ENCODE measurements at places on chromosomes 1 and 21.

- peak; percentile 92 for DNase-seq
Measured at GRCh38 chr1:181033799-181034451, at the start of gene MR1. Gene MR1 (plus strand): TSS chr1:181033983. CDS start chr1:181034008, 25 bp downstream.

DNA sequence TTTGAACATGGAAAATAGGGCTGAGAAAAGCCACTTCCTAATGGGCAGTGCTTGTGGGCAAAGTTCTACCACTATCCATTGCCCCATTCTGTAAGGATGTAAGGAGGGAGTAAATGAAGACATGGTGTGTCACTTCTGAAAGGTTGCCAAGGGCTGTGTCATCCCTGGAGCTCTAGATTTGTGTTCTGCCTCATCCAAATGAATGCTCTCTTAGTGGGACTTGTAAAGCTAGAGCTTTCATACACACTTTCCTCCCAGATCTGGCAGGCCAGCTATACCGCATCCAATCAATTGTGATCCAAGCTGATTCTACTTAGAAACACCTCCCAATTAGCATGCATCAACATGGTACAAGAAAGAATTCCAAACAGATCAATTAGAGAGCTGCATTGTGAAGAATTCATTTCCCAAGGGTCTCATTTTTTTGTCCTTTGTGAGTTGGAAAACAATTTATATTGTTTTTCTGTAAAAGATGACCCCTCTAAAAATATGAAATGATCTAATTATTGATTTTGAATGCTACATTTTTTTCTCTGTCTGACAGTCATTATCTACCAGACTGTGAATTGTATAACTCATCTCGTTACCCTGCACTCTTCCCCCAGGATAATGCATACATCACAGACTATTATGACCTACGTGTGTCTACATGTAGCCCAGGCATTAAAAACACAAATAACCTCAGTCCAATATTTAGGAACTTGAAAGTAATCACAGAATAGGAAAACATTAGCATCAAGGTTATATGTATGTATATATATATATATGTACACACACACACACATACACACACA is 117.1 kb upstream of the DUSP10 start:
- no peak for DNase-seq

GRCh38 chr1:13828454-13829151 is 128.6 kb downstream of the PRDM2 start:
- DNase-seq, result no peak

DNA sequence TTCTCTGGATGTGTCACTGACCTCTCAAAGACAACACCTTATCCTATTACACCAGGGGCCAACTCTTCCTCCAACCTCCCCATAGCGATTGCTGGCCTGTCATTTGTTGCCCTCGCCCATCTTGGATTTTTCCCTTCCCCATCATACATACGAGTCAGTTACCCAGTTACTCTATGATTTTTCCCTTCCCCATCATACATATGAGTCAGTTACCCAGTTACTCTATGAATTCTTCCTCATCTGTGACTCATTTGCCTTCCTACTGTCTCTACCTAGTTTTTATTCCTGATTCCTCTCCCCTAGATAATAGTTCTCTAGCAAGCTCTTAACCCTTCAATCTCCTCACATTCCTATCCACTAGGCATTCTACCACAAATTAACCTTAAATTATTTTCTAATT is 178.8 kb downstream of the NR5A2 start:
- no peak for DNase-seq

GRCh38 chr1:23673086-23673813 is 18.4 kb upstream of the RPL11 start:
- no peak for DNase-seq

DNA sequence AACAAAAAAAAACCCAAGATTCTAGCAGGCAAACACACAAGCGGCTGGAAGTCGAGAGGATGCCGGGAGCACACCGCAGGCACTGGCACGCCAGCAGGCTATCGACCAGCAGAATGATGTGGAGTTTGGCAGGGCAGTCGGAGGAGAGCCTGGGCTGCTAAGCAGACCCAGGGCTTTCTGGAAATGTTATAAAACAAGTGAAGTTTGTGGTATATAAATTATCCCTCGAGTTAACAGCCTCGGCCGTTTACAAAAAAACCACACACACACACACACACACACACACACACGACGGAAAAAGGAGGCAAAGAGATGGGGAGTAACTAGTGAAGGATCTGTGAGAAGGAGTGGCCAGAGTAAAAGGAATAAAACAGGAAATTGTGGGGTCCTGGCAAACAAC is 87.2 kb upstream of the IVNS1ABP start:
- no peak for DNase-seq

DNA sequence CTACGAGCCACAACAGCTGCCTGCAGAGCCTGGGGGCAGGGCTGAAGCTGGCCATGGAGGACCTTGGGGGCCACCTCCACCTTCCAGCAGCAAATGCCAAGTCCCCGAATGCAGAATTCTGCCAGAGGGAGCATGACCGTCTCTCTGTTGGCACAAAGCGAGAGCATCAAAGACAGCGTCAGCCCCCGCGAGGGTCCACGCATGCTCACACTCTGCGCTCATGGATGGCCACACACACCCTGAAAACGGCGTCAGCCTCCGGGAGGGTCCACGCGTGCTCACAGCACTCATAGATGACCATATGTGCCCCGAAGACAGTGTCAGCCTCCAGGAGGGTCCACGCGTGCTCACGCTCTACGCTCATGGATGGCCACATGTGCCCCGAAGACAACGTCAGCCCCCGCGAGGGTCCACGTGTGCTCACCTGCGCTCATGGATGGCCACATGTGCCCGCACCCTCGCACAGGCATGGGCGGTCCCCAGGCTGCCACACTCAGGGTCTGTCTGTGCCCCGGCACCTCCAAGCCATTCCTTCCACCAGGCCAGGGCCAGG is 46.5 kb downstream of the MORN1 start:
- no peak for DNase-seq

- DNase-seq, result no peak
Measured at GRCh38 chr1:12230549-12231275, 882 bp downstream of the VPS13D start.

DNA sequence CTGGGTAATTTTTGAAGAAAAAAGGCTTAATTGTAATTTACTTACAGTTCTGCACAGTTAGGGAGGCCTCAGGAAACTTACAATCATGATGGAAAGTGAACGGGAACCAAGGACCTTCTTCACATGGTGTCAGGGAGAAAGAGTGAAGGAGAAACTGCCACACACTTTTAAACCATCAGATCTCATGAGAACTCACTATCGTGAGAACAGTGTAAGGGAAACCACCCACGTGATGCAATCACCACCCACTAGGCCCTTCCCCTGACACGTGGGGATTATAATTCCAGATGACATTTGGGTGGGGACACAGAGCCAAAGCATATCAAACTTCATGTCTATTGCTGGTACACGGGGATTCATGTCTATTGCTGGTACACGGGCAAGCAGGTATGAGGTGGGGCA is 5.3 kb upstream of the SFT2D2 start:
- DNase-seq, result no peak

GRCh38 chr1:157116737-157117103 is 17.1 kb upstream of the ETV3L start:
- no peak for DNase-seq

- DNase-seq, result no peak
Measured at GRCh38 chr1:4059270-4059669, 159.2 kb upstream of the C1orf174 start.

- DNase-seq, result no peak
Measured at GRCh38 chr21:37787456-37787855, 128.8 kb downstream of the KCNJ6 start.

- no peak for DNase-seq
Measured at GRCh38 chr1:234866007-234866866, 256.3 kb upstream of the IRF2BP2 start.

DNA sequence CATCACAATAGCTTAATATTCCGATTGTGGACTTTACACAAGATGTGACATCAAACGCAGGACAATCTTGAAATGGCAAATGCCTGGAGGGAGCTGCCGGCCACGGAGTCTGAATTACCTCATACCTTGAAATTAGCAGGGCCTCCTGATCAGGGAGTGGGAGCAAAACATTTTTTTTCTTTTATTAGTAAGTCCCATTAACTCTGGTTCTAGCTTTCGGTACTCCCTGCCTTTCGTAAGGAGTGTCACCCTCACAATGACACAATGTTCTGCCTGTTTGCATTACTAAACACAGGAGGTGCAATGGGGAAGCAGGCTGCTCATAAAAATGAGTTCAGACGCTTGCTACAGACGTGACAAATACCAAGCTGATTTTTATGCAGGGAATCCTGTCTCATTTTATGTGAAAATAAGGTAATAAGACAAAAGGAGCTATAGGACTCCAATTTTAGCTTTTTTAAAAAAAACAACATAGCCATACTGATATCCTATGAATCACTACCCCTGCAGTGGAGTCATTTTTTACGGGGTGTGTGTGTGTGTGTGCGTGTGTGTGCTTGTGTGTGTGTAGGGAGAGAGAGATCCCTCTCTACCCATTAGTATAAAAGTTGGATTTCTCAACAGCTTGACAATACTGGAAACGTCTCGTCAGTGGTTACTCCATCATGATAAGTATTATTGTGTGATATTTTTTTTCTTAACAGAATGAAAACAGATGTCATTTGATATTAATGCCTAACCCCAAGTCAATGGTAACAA is 205.1 kb upstream of the RUNX1 start:
- no peak for DNase-seq

- DNase-seq, result no peak
Measured at GRCh38 chr1:32753532-32754316, 51.2 kb upstream of the SYNC start.

DNA sequence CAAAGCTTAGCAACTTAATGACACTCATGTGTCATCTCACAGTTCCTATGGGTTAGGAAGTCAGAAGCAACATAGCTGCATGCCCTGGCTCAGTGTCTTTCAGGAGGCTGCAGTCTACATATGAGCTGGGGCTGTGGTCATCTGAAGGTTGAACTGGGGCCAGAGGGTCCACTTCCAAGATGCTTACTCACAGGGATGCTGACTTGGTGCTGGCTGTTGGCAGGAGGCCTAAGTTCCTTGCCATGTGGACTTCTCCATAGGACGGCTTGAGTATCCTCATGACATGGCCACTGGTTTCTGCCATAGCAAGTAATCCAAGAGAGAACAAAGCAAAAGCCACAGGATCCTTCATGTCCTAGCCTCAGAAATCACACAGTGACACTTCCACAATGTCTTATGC is 12.1 kb upstream of the FAM43B start:
- no peak for DNase-seq

DNA sequence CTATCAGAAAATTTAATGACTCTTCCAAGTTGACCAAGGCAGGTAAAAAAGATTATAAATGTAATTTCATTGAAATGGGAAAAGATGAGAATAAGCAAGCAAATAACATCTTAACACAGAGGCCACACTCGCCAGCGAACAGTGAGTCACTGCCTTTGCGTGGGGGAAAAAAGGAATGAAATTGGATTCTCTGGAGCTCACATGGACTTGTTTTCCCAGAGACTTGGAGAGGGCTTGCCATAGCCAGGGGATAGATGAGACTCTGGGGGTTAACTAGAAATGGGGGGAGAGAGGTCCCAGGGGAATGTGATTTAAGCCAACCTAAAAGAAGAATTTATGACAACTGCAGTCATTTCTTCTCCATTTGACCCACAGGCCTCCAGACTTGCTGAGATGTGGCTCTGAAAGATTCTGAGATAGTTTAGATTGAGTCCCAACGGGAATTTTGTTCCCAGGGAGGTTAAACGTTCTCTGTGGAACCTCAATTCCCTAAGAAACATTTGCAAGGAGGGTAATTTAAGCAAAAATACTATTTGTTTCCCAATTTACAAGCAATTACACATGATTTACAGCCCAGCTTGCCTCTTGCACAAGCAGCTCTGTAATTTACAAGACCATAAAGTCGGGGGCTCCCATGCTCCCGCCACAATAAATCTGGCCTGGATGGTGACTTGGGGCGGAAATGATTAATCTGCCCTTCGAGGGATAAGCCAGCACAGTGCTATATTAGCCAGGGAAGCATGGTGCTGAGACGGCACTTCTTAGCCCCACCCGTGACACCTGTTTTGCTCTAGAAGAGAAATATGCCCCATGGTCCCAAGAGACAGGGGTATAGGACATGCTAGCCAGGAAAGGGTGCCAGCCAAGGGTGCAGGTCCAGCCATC is 68.8 kb downstream of the GRIK3 start:
- no peak for DNase-seq

GRCh38 chr1:8163039-8163438 is 136.9 kb upstream of the ERRFI1 start:
- no peak for DNase-seq

DNA sequence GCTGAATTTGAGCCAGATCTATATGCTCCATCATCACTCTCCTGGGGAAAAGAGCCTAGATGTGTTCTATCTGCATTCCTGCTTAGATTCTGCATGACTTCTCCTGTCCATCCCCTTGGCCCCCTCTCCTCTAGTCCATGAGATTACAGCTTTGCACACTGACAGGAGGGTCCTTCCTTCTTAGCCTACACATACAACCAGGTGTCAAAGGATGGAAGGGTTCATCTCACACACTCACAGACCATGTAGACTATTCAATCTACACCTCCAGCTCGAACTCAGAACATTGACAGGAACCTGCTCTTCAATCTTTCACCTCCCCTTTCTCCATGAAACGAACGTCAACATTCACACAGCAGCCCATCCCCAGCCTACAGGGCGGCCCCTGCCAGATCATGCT is 13.8 kb downstream of the C1orf116 start:
- DNase-seq, result no peak

- DNase-seq, result no peak
Measured at GRCh38 chr21:37829447-37829846, 86.8 kb downstream of the KCNJ6 start.

GRCh38 chr1:186915555-186915954 is 86.8 kb downstream of the PLA2G4A start:
- no peak for DNase-seq

GRCh38 chr1:186715887-186716809 is 35.9 kb upstream of the PTGS2 start:
- no peak for DNase-seq

- no peak for DNase-seq
Measured at GRCh38 chr1:165376041-165376810, 19.7 kb upstream of the LMX1A start.

- no peak for DNase-seq
Measured at GRCh38 chr1:44606701-44607281, 67.5 kb downstream of the TMEM53 start.

GRCh38 chr1:245938046-245938435 is 569.0 kb downstream of the SMYD3 start:
- DNase-seq, result no peak

GRCh38 chr1:207922554-207922953 is 11.6 kb upstream of the CD34 start:
- no peak for DNase-seq

DNA sequence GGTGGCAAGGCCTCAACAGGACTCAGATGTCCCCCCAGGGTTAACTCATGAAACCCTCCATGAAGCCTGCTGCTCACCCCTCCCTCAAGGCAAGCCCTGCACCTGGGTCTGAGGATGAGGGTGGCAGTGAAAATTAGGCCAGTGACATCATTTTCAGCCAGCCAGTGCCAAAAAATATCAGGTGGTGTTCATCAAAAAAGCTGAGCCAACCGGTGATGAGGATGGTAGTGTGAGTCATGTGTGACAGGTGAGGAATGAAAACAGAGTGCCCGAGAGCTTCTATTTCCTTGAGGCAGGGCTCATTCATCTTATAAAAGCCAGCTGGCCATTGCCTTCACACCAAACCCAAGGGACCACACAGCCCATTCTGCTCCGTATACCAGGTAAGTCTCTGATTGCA is at the start of gene SPRR1A:
Gene SPRR1A (plus strand): TSS at position 339 of the 400 bp plus-strand sequence. CDS start 1,150 bp downstream, outside the sequence.
- no peak for DNase-seq

GRCh38 chr1:167171286-167171929 is 49.3 kb upstream of the POU2F1 start:
- no peak for DNase-seq
